T follicular helper cell (primary cell): ENCODE measurements at places on chromosomes 6 and 20.

GRCh38 chr6:51283723-51284355 lies 465.2 kb downstream of the TFAP2B start:
- DNase-seq, result no peak

DNA sequence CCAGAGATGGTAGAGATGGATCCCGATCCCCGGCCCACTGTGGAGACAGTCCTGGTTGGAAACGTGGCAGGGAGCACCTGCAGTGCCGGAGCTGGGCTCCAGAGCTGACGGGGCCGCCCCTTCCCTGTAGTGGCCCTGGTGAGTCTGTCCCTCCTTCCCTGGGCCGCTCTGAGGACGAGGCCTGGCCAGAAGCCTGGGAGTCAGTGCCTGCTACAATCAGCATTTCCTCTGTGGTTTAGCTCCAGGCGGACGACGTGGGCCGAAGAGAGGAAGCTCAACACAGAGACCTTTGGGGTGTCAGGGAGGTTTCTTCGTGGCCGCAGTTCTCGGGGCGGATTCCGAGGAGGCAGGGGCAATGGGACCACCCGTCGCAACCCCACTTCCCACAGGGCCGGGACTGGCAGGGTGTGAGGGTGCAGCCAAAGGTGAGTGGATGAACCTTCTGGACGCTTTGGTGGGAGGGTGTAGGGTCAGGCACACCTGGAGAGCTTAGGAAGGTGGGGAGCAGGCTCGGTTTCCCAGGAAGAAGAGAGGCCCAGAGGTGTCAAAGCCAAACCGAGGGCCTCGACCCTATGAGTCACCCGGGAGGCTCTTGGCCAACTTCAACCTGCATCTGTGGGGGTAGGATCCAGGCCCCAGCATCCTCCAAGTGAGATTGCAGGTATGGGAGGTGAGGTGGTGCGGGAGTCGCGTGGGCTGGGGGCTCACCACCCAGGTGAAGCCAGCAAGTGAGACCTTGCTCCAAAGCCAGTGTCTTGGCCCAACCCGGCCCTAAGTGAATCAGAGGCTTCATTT lies 9.9 kb downstream of the PSMA7 start:
- DNase-seq, result no peak

DNA sequence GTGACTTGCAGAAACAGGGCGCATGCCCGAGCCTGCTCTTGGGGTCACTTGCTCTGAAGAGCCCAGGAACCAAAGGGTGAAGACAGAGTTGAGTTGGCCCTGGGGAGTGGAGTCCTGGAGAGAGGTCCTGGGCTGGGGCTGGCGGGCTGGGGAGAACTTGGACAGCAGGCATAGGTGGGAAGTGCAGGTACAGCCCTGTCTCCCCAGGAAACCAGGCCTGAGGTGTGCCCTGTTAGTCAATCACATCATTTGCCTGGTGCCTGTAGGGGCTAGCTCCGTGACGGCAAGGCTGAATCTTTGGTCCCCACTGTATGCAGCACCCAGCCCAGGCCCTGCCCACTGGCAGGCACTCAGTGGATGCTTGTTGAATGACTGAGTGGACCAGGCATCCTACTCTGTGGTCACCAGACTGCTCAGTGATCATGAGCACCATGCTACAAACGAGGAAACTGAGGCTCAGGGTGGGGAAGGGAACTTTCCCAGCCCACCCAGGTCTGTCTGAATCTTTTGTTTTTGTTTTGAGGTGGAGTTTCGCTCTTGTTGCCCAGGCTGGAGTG lies 15.6 kb upstream of the NOL4L start:
- DNase-seq, result no peak

- no peak for DNase-seq
Observed at GRCh38 chr20:58625585-58625984, 25.5 kb upstream of the STX16 start.

- no peak for DNase-seq
Observed at GRCh38 chr20:1987826-1988225, 6.0 kb downstream of the PDYN start.

DNA sequence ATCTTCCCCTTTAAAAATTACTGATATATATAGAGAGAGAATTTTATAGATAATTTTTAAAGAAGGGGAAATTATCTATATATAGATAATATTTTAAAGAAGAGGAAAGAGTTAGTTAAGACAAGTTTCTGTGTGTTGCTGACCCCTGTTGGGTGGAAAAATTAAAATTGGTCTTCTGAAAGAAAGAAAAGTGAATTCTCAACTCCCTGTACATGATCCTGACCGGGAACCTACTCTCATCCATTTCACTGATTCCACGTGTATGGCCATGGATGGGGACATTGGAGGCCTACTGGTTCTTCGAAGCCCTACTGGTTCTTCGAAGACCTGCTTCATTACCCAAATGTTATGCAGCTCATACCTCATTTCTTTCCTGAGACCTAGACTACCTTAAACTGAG lies 53.0 kb upstream of the TCF21 start:
- no peak for DNase-seq

GRCh38 chr6:72461144-72461543 lies 160.7 kb upstream of the KCNQ5 start:
- DNase-seq, result no peak

GRCh38 chr6:10413850-10414738 lies 780 bp downstream of the TFAP2A start:
- no peak for DNase-seq

DNA sequence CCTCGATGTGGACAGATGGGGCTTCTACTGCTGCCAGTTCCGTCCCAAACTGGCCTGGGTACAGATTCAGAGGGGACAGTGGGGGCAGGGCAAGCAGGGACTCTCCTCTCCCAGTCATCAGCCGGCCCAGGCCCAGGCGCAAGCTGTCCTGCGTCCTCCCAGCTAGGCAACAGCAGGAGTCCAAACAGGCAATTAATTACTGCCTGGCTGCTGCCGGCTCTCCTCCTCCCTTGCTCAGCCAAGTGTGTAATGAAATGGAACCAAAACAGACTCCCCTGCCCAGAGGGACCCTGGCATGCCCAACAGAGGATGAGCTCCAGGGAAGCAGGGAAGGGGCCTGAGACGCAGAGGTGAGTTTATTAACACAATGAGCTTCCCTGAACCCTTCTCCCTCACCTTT lies 17.8 kb upstream of the SLC32A1 start:
- DNase-seq, result no peak
